Kidney epithelial cell (primary cell): ENCODE measurements at places on chromosomes 6 and 20.

DNA sequence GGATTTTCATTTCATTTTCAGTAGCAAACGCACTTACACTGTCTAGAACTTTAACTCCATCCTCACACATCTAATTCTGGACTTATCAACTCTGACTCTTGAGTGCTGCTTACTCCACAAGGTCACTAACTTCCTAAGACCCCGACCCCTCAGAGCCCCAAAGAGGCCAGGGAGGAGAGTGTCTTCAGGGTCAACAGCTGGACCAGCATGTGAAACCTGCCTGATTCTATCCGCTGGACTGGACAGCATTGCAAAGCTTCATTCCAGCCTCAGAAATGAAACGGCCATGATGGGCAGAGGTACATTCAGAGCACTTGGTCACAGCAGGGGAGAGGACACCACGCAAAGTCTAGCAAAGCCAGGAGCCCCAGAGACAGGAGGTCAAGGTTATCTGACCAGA lies 9.1 kb downstream of the RNASET2 start:
- no peak for DNase-seq

DNA sequence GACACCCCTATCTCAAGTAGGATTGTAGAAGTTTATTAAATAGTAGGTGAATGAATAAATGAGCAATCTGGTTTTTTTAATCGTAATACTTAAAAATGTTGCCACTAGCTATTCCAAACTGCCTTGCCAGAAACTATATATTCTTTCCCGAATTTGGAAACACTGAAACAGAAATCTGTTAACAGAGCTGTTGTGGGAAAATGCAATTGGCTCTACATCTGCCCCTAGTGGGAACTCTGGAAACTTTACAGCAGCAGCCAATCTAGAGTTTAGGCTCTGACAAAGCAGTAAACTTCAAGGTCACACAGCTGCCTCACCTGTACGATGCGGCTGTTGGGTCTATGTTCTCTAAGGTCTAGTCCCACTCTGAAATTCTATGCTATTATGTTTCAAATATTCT lies 41.7 kb downstream of the SYNE1 start:
- DNase-seq, result no peak

DNA sequence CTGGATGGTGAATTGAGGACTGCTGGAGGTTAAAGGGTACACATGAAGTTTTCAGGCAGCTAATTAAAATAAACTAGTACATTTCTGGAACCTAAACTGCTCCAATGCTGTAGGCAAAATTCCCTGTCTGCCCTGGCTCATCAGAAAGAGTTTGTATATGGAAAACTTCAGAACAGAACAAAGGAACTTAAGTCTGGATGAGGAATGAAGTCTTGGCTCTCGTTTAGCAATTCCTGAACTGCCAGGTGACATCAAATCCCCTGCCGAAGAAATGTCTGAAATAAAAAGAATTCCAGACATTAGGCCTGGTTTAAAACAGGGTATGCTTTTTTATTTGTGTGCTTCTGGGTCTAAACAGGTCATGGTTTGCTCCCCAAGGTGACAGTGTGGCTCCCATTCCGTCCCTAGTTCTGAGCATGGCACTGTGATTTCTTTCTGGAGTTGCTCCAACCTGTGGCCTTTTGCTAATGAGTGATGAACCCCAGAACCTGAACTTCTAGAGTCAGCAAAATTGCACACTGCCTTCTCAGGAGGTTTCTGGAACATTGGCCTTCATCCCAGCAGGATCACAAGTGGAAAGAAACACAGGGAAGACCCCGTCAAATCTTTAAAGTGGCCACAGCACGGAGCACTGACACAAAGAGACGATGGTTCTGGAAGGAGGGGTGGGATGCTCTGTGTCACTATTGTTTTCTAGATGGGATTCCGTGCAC lies 129.4 kb upstream of the NAA20 start:
- no peak for DNase-seq

DNA sequence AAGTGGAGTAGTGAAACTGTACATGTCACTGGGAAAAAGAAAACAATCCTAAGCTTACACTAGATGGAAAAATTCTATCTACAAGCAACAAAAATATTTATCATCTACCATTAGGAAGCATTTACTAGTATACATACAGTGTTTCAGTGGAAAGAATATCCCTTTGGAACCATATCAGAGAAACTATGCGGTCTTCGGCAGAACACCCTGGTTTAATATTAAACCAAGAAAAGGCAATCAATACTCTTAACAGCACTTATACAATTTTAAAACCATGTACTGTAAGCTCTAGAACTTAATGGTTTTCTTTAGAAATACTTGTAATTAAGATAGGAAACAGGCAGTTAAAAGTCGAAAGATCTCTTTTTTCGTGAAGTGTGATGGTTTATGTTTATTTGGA lies 32.3 kb downstream of the GCLC start:
- no peak for DNase-seq

GRCh38 chr6:52544602-52545405 lies 32.1 kb downstream of the TRAM2 start:
- DNase-seq, result no peak

GRCh38 chr6:16619777-16620176 lies 141.5 kb downstream of the ATXN1 start:
- DNase-seq, result no peak

- no peak for DNase-seq
Measured at GRCh38 chr20:14599613-14600012, 262.2 kb upstream of the FLRT3 start.

DNA sequence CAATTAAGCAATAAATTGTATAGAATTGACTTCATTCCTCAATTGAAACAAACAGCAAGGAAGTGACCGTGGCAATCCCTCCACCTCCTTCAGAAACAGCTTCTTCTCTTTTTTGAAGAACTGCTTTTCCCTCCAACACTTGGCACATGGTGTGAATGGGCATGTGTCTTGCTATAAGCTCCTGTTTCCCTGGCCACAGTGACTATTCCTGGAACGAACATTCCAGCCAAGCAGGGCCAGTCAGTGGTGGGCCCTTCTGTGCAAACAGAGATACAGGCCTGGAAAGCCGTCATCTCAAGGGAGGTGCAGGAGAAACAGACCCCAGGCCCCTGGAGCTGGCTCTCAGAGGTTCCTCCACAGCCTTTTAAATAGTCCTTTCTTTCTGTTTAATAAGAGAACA lies 6.9 kb downstream of the TXNDC5 start:
- DNase-seq, result no peak

DNA sequence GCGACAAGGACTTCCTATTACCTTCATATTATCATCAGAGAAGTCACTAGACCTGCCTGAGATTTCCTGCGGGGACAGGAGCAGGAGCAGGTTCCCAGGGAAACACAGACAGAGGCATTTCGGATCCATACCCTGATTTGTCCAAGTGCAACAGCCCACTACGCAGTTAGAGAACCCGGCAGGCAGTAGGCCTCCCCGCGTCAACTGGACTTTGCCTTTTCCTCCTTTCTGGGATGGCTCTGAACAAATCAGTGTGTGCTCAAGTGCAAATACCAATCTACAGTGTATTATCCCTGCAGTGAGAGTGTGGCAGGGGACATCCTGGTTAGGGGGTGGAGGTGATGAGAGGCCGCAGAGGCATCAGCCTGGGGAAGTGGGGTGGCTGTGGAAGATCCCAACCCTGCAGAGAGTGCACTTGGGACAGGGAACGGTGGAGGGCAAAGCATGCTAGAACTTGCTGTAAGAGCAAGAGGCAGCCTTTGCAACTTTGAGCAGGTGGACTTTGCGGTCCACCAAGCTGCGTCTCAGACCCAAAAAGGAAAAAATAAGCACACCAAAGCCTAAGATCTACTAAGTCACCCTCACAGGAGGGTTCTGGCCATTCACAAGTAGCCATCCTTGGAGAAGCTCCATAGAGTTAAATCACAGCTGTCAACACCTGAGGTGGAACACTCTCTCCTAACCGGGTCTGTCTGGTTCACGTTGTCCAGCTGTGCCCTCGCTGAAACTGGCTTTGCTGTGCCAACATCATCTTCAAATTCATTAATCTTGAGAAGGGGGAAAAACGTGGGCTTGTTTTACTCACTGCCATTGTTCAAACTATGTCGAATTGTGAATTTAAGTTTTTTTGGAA lies 159.1 kb downstream of the ZDHHC14 start:
- no peak for DNase-seq

DNA sequence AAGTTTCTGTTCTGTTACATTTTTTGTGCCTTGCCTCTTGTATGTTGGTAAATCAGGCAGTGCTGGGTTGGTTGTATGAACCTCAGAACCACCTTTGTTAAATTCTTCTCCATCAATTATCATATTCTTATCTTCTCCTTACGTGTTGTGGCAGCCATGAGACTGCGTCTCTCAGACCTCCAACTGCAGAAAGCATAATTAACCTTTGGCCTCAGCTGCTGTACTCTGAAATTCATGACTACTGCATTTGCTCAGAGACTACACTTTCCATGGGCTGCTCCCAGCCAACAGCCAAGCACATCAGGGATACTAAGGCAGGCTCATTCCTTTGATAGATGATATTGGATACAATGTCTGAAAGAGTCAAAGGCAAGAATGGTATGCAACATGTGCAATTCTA lies 15.1 kb upstream of the SNX3 start:
- DNase-seq, result no peak

DNA sequence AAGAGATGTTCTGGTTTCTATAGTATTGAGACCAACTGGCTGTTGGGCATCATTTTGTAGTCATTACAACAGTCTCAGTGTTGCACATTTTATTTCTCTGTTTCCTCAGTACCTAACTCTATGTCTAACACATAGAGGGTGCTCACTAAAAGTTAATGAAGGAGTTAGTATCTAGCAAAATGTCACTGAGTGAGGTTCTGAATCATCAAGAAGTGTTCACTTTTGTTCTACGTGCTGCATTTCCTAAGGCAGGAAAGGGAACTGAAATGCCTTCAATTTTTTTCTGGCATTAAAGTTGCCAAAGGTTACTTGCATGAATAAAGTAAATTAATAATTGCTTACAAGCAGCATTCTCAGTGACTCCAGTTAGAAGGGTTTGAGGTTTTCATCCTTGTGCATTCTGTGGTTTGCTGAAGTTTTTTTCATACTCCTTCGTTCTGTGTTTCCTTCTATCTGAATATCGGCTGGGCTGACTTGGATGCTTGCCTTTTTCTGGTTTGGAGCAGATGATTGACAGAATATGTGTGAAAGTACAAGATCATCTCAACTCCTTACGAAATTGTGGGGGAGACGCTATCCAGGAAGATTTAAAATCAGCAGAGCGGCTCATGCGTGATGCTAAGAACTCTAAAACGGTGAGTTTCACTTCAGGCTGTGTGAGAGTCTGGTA lies 114.5 kb upstream of the SCGN start:
- peak; percentile 12 for DNase-seq

DNA sequence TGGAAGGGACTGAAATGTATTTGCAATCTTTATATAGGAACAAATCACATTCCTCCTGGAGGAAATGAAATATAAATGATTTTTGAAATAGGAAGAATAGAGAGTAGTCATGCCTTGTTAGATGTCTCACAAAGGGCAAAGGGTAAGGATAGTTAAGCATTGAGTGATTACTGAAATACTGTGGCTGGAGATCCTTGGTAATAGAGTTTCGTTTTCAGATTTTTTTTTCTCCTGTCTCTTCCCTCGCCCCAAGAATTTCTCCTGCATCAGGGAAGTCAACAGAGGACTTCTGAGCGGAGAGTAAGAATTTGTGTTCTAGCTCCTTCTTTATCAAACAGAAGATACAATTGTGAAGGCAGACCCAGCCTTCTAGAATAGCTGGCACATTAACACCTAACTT lies 79.4 kb downstream of the PLCB4 start:
- no peak for DNase-seq

GRCh38 chr20:58880994-58881752 lies 28.7 kb downstream of the GNAS start:
- DNase-seq, result no peak

- no peak for DNase-seq
Measured at GRCh38 chr20:48827855-48828733, at the start of gene PREX1. Gene PREX1, minus strand, starts transcription at chr20:48827999. Its CDS starts 139 bp downstream, at chr20:48827860.

DNA sequence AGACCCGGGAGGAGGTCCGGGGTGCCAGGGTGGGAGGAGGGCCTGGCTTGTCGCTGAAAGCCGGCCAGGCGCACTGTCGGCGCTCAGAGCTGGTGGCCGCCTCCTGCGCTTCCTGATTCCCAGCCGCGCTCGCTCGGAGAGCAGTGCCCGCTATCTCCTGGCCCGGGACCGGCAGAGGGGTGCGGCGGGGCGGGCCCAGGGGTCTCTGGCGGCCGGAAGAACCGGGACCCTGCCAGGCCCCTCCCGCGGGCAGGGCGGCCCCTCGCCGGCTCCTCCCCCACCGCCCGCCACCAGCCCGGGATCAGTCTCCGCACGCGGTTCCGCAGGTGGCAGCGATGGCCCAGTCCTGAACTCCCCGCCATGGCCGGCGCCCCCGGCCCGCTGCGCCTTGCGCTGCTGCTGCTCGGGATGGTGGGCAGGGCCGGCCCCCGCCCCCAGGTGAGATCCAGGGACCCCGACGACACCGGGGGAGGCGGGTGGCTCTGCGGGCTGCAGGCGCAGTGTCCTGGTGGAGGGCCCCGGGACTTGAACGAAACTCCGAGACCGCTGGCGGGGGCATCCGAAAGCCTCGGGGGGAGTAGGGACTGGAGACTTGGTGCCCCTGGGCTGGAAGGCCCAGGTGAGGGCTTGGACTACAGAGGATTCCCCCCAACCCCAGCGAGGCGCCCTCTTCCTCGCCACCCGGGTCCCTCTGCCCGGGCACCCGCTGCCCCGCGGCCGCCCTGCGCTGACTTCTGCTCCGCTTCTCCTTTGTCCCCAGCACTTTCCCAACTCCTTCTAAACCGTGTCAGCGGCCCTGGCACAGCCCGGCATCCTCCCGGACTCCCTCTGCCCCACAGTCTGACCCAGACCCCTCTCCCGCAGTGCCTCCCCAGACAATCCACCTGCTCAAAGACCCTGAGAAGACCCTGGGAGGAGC lies at the start of gene GLP1R:
Gene GLP1R (plus strand): TSS at position 301 of the 919 bp plus-strand sequence. CDS start 60 bp downstream, at position 361.
- no peak for DNase-seq

DNA sequence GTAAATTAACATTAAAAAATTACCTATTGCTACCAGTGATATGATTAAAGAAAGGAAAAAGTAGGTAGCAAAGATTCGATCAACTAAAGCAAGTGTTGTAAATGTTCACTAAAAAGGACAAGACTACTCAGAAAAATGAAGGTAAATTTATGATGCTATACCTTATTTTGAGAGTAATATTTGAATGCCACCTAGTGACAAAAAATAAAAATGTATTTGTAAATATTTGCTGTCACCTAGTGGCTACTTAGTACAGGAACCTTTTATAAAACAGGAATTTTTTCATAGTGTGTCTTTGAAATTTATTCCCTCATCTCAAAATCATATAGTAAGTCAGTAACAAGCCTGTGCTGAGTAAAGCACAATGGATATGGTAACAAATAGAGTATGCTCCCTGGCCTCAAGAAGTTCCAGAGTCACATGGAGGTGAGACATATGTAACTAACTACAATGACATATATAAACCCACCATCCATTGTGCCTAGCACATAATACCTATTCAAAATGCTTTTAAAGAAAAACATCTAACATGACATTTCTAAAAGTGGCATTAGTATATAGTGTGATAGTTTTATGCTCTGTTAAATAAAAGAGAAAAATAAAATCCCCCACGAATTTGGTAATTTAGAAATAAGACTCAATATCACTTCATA lies 193.1 kb upstream of the SIM1 start:
- DNase-seq, result no peak

- DNase-seq, result no peak
Measured at GRCh38 chr6:121382467-121383121, 48.3 kb upstream of the TBC1D32 start.
